ENCODE measurements at places on chromosomes 11 and 22.

DNA sequence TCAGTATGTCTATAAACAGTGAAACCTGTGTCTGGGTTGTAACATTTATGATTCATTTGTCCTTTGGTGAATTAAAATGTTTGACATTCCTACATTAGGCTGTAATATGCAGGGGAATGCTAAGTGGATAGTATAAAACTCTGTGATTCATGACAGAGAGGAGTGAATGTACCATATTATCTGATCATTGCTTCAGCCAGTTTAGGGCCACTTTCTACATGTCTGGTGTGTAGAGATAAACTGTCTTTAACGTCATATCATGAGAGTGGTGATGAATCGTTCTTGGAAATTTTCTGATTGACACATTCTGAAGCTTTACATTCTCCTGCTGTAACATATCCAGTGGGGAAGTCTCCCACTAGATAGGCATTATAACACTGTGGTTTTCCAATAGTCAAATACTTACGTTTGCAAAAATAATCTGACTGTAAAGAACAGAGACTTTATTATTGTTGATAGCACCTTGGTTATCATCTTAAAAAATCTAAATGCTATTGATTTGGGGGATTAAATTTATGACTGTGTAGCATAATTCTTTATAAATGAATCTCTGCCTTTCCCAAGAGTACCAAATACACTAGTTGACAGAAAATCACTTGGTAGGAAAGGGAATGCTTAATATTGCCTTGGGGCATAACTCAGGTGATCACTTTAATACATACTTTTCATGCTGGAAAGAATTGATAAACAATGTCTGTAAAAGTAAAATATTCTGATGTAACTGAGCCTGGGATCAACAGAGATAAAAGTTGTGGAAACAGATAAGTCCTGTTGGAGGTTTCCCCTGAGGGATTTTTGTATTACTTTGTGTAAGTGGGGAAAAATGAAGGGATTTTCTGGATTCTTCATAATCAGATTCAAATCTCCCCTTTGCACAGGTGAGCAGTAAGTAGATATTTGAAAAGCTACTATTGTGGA lies 427.9 kb downstream of the JRKL start:
- no peak for DNase-seq

- DNase-seq: no peak
These were observed 4.6 kb downstream of the GNB1L start for GRCh38 chr22:19849835-19850762.

GRCh38 chr11:76174330-76174729 lies 32.0 kb downstream of the WNT11 start:
- DNase-seq: no peak

GRCh38 chr11:11786771-11787170 lies 55.0 kb upstream of the USP47 start:
- DNase-seq: no peak

- no peak for DNase-seq
These were observed 524 bp upstream of the SLC1A2 start for GRCh38 chr11:35419830-35420333.

- no peak for DNase-seq
These were observed 485.8 kb upstream of the CADM1 start for GRCh38 chr11:115990004-115990447.

- DNase-seq: peak; percentile 4
These were observed 43.9 kb downstream of the CCDC34 start for GRCh38 chr11:27319072-27319471.

DNA sequence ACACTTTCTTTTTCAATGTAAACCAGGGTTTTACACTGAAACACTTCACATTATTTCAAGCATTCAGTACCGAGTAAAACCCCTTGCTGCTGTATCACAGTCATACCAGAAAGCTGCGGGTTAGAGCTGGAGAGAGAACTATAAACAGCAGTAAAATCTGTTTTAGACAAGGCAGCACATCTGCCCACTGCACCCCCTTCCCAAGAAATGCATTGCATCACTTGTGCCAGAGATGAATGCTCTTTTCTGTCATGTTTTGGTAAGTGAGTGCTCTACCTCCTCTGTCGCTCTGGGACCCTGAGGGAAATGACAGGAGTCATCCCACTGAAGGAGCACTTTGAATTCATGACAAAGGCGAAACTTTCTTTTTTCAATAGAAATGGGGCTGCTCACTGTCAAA lies 107.2 kb downstream of the MAML2 start:
- DNase-seq: peak; percentile 74

DNA sequence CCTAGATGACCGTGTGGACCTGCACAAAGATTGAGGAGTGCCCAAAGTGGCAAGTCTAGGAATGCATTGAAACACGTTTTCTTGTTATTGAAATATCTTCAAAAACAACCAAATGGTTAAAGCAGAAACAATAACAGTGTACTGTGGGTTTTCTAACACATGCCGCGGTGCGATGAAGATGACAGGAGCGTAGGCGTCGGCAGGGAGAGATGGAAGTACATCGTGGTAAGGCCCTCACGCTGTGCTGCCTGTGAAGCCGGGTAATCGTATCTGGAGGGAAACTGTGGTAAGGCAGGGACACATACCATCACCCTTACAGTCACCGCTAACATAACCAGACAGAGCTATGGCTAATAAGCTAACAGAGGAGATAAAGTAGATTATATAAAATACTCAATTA lies 261.4 kb downstream of the TBC1D22A start:
- no peak for DNase-seq

DNA sequence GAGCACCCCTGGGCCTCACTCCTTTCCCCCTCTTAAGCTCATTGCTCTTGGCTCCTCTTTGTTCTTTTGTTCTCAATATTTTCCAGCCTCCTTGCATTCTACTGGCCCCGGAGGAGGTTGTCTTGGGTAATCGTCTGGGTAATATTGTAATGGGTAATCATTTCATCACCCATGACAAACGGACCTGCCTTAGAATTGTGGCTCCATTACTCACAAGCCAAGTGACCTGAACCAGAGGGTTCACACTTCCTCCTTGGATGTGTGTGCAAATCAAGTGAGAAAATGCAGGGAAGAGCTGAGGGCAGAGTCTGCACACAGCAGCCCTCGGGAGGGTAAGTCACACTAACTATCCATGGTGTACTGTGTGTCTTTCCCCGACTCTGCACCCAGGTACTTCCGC lies 305.0 kb downstream of the BUD13 start:
- DNase-seq: no peak

DNA sequence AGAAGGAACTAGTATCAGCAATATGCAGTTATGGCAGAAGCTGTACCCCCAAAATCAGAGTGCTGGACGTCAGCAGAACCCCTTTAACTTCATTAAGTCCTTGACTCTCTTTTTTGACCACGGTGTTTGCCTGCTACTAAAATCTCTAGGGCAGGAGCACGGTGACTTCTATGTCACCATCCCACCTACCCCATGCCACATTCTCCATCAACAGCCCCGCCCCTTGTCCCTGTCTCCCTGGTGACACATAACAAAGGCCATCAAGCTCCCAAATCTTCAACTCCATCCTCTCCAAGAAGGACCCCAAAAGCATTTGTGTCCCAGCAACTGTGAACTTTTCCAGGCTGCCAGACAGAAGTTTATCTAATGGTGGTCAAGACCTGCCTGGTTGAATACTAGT lies 894 bp downstream of the ADA2 start:
- no peak for DNase-seq

- no peak for DNase-seq
These were observed 110.0 kb downstream of the TP53I11 start for GRCh38 chr11:44840521-44841251.

DNA sequence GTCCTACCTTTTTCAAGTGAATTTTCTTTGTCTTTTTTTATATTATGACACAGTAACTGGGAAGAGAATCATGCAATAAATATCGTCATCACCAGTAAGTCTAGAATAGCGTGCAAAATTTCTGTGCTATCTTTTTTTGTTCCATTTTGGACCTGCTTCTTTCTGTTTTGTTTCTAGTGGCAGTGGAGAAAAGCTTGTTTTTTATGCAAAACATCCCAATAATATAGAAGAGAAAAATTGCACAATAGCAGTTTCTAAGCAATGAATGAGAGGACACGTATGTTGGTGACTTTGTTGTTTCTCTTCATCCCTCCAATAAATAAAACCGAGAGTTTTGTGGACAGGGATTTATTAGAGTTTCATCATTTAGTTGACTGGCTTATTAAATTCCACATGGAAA lies 10.3 kb downstream of the GRK3 start:
- DNase-seq: no peak

GRCh38 chr11:62680825-62681240 lies 2.0 kb upstream of the UBXN1 start:
- peak; percentile 50 for DNase-seq

GRCh38 chr22:45869340-45869847 lies 107.6 kb downstream of the WNT7B start:
- DNase-seq: no peak

GRCh38 chr22:24200619-24201212 lies 19.4 kb downstream of the SUSD2 start:
- no peak for DNase-seq

DNA sequence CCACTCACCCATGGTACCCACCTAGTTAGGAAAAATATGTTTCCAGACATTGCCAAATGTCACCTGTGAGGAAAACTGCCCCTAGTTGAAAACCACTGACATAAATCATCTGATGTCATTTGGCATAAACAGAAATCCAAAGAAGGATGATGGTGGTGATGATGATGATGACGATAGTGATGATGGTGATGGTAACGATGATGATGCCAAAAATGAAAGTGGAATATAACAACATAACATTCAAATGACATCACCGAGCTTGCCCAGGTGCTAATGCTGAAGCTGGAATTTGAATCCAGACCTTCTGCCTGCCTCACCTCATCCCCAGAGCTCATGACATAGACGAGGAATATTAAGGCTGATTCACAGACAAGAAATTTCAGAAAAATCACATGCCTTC lies 92.3 kb upstream of the ASPHD2 start:
- DNase-seq: no peak

GRCh38 chr11:122727101-122727929 lies 71.8 kb downstream of the UBASH3B start:
- DNase-seq: peak; percentile 41

GRCh38 chr11:19187114-19187832 lies 14.5 kb downstream of the CSRP3 start:
- no peak for DNase-seq

DNA sequence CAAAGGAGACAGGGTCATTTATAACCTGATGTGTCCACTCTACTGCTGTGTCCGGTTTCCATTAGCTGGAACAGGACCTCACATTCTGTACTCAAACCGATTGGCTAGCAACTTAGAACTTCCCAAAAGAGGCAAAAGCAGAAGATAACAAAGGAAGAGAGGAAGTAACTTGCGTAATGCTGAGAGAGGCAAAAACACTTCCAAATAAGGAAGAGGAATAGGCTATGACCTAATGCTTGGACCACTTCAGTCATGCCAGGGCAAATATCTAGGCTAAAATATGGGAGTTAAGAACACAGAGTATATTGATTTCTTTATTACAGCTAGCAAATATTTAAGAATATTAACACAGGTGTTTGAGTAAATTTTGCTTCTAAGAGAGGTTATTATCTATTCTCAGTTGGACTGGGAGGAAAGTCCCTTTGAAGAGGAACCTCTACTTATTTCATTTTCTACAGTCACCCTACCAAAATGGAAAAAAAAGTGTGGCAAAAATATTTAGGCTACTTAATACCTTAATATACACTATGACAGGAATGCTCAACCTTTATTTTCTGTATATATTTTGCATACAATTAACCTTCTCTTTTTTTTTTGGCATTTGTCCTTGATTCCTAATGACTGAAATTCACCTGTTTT lies 499.8 kb upstream of the CHORDC1 start:
- no peak for DNase-seq

- DNase-seq: no peak
These were observed 69.2 kb downstream of the GALNT18 start for GRCh38 chr11:11552529-11553087.

GRCh38 chr11:17578296-17578695 lies 31.2 kb downstream of the OTOG start:
- DNase-seq: no peak

DNA sequence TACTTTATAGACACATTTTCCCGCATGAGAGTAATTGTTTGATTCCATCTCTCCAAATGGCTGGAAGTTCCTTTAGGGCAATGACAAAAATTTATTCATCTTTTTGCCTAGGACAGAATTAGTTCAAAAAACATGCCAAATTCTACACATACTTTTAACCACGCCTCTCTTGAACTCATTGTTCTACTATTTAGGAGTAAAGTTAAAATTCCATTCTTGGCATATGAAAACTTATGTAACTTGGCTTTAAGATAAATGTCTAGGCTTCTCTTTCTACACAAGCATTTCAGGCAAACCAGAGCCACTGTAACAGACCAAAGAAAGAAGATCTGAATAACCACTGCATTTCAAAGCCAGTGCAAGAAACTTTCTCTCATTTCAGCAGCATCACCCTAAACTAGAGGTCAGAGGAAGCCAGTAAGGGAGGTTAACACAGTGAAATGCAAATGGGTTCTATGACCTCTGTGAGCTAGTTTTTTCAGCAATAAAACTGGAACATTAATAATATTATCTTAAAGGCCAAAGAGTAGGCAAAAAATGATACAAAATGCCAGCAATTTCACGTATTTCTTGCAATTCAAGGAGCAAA lies 73.0 kb downstream of the RSF1 start:
- DNase-seq: no peak

DNA sequence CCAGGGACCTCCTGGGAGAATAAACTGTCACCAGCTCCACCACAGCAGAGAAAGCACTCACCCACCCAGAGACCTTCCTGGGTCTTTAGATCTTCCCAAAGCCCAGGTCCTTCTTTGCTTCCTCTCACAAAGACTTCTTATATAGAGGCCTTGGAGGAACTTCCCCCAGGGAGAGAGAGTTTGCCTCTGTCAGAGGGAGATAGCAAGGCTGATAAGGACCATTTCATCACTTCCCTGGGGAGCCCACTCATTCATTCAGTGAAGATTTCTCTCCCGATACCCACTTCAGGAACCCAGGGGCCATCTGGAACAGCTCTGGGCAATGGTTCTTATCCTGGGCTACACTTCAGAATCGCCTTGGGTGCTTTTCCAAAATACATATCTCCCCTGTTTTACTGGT lies at the start of gene PRG2:
Gene PRG2, minus strand, starts transcription at position 116 of the 400 bp plus-strand sequence. CDS start 706 bp downstream, outside the sequence.
- DNase-seq: no peak

DNA sequence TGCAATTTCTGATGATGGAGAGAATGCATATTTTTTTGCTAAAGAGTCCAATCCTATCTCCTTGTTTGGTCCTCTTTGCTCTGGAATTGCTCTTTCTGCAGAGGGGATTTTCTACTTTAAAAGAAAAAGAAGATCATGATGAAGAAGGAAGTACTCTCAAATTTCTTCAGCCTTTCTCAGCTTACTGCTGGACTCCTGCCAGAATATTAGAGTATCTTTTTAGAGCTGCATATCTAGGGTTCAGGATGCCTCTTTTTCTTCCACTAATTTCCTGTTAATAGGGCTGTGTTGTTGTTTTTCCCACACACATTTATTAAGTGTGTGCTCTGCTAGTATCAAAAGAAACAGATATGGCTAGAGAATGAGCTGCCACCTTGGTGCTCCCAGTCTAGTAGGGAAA lies 18.2 kb downstream of the UBASH3B start:
- DNase-seq: no peak
